ENCODE measurements at places on chromosomes 7 and 10.
A peak's percentile ranks its signal among the peaks of the same experiment; 100 is the strongest.

GRCh38 chr10:47245731-47246350, 54.2 kb upstream of the GDF10 start:
- no peak for DNase-seq

- DNase-seq, result no peak
These were observed 10.1 kb downstream of the IRF5 start for GRCh38 chr7:128947854-128948253.

DNA sequence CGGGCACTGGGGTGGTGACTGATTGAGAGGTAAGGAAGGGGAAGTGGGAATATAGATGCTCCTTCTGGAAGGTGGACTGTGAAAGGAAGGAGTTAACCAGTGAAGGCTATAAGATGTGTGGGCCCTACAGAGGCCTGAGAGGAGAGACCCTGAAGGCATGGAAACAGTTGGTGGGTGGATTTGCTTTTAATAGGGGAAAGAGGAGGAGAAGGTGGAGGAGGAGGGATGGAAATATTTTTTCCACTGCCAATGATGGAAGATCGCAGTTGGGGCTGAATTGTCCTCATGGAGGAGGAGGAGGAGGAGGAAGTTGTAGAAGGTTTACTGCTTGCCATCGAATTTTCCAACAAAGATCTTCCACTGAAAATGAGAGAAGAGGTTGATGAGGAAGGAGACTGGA, 80.3 kb downstream of the KIAA1217 start:
- no peak for DNase-seq

- DNase-seq, result peak; percentile 58
These were observed 447.9 kb upstream of the PFKP start for GRCh38 chr10:2619472-2619871.

DNA sequence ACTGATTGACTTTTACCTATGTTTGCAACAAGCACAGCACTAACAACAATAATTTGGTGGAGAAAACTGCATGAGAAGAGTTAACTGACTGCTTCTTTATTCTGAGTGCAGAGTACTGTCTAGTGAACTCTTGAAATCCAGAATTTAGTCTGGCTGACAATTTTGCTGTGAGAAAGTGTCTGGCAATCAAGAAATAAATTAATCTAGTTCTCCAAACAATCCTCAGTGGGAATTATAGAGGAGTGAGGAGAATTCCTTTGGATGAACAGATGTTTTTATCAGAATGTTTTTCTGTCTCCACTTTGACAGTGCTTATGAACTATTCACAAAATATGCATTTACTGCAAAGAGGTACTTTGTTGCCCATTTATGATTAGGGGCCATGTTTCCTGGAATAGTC, 694.9 kb upstream of the LRRN3 start:
- no peak for DNase-seq

- DNase-seq, result peak; percentile 2
These were observed 253.2 kb upstream of the INHBA start for GRCh38 chr7:41955893-41956675.

DNA sequence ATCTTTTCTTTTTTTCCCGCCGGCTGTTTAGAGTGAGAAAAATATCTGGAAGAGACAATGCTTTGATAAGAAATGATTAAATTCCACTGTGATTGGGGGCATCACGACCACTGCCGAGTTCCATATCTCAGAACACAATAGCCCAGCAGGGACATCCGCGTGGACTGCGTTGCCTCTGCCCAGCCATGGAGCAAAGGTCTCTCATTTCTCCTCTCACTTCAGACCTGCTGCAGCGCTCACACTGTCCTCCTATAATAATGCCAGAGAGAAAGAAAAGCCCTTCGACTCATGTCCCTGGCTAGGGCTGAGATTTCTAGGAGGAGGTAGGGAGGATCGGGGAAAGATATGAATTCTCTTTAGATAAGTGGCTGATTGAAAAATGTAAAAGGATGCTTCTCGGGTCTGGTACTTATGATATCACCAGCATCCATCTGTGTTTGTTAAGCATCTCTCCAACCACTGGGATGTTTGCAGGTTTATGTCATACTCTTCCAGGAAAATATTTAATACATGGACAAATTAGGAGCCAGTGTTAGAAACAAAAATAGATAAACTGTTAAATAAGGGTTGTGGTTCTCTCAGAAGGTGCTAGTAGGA, 472.9 kb upstream of the AKR1E2 start:
- DNase-seq, result no peak

DNA sequence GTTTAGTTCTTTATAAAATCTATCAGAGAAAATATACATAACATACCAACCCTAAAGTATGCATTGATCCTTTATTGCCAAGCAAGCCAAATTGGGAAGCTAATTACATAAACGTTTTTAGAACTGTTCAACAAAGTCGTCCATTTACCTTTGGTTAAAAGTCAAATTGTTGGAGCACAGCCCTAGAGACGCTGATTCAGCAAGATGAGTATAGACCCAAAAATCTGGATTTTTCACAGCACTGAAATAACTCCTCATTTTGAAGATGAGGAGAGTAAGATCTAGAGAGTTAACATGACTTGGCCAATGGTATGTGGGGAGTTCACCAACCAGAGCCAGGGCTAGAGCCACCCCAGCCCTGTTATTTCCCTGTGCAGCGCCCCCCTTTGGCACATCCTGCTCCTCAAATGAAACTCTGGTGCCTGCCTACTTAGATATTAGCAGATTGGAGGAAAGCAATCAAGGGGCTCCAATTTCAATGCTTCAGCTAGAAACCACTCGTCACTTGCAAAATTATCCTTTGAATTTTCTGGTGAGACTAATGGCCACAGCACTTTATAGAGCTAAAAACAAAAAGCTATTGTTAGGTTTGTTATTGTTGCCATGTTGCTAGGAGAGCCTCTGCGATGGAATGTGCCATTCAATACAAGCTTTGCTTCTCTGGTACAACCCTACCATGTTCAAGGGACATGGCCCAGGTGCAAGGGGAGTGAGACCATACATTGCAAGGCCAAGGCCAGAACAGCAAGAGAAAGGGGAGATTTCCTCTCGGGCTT, 132.6 kb upstream of the ZEB1 start:
- no peak for DNase-seq

DNA sequence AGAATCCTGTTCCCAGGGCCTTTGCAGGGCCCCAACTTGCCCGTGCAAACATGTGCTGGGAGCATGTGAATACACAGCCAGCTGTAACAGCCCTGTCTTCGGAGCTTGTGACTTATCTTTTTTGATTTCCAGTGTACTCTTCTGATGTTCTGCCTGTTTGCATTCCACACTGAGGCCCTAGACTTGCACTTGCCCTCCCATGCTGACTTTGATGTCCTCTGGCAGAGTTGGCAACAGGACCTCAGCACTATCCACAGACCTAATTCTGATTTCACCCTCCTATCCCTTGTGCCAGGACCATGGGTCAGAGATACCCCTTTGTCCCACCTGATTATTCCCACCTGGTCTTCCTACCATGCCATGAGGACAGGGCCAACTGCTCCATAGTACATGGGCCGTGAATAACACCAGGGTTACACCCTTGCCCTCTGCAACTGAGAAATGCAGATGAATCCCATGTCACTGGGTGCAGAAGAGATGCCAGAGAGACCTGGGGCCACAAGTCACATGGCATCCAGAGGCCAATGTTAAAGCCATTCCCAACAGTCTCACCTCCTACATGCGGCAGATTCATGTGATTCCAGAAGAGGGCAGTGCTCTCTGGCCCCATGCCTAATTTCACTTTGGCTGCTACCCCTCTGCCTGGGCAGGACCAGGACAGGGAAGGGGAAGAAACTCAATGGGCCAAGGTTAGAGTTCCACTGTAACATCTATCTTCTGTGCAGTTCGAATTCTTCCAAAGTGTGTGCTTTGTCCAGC, 43.0 kb downstream of the SCRN1 start:
- DNase-seq, result peak; percentile 24
